ENCODE measurements at places on chromosomes 5 and 9. TPM values are rescaled to one million over a fixed set of nuclear protein-coding genes. Genes with fewer than 3 reads are reported as not detected.
A peak's percentile ranks its signal among the peaks of the same experiment; 100 is the strongest.

- no peak for DNase-seq
Measured at GRCh38 chr9:125910286-125910685, 163.1 kb downstream of the PBX3 start.

Gene MEGF9
- total RNA-seq: 3.4 TPM

- peak; percentile 61 for DNase-seq
Measured at GRCh38 chr5:106875591-106876297, 795.0 kb downstream of the EFNA5 start.

DNA sequence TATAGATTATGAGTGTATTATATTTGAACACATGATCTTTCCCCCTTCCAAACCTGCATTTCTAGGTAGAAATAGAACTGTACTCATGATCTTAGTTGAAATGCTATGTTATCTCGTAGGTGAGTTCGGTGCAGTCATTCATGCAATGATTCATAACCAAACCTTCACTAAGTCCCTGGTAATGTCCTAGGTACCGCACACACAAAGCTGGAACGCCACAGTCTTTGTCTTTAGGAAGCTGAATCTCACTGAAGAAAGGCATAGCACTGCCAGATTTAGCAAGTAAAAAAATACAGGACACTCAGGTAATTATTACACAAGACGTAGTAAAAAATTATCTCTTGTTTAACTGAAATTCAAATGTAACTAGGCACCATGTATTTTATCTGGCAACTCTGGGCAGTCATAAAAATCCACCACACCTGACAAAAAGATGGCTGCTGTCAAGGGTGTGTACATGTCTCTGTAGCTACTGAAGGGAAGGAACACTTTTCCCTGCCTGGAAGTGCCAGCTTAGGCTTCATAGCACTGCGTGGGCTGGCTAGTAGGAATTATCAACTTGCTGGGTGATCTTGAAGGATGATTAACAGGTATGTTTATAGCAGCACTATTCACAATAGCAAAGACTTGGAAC lies 28.0 kb upstream of the TXN start:
- no peak for DNase-seq

DNA sequence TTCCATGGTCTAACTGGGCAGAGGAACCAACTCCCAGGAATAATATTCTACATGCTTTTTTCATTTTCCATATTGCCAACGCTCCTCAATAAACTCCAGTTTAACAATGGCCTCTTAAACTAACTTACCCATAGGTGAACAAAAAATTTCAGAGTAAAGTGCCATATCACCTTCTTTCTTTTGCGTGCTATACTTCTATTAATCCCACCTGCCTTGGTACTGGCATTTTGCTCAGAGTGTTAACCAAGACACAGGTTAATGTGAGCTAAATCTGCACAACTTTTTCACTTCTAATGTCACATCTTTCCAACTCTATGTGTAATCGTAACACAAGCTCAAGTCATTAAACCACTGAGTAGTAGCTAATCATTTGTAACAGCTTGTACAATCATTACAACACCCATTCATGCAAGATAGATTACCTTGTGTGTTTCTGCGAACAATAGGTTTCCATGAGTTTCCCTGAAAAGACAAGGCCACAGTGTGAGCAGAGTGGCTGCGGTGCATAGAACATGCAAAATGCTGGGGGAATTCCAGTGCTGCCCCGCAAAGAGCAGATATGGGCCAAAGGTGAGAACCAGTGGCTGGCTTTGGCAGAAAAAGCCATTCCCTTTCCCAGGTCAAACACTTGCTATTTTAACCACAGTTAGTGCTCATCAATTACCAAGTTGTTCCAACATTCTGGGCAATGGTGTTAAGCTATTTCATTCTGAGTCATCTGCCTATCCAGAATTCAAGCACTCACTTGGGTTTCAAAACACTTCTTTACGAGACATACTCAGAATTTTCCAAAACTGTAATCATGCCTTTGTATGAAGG lies 42.8 kb downstream of the TIMD4 start:
- DNase-seq: no peak

Gene ACOT12
- total RNA-seq: 0.03 TPM

- peak; percentile 97 for DNase-seq
Measured at GRCh38 chr9:132647355-132647754, 22.4 kb downstream of the DDX31 start.

Gene PCAT7
- 1.1 TPM for total RNA-seq

DNA sequence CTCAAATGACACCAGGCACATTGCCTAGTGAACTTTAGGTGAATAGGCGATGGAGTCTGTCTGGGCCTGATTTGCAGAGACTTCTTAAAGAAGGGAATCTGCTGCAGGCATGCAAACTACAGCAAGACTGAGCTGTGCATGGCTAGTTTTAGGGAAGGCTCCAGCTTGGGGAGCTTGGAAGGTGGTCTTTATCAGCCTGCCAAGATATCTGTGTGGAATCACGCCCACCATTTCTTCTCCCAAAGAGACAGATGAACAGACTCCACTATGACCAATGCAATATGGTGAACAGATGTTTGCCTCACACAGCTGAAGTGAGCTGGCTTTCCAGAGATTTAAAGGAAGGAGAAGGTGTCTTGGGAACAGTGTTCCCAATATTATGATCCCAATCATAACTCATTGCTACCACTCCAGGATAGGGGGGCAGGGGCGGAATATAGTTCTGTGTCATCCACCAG lies 129.0 kb upstream of the HMHB1 start:
- no peak for DNase-seq

Gene PAEP
- total RNA-seq: 15.7 TPM

Gene C7
- not detected for total RNA-seq

DNA sequence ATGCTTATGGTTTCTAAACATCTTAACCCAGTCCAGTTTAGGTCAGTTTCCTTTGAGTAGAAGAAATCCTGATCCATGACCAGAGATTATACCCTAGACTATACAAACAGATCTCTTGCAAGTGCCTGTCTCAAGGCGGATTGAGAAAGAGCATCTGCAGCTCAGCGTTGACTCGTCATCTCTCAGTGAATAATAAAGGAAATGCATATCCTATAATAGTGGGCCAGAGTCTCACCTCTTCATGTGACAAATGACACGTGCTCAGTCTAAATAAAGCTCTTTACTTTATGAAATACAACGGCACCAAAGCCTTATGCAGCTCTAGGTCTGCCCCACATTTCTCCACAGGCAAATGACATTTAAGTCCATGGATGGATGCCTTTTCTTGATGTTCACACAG lies 179.4 kb upstream of the NR3C1 start:
- peak; percentile 33 for DNase-seq

Gene HAND1
- total RNA-seq: not detected

DNA sequence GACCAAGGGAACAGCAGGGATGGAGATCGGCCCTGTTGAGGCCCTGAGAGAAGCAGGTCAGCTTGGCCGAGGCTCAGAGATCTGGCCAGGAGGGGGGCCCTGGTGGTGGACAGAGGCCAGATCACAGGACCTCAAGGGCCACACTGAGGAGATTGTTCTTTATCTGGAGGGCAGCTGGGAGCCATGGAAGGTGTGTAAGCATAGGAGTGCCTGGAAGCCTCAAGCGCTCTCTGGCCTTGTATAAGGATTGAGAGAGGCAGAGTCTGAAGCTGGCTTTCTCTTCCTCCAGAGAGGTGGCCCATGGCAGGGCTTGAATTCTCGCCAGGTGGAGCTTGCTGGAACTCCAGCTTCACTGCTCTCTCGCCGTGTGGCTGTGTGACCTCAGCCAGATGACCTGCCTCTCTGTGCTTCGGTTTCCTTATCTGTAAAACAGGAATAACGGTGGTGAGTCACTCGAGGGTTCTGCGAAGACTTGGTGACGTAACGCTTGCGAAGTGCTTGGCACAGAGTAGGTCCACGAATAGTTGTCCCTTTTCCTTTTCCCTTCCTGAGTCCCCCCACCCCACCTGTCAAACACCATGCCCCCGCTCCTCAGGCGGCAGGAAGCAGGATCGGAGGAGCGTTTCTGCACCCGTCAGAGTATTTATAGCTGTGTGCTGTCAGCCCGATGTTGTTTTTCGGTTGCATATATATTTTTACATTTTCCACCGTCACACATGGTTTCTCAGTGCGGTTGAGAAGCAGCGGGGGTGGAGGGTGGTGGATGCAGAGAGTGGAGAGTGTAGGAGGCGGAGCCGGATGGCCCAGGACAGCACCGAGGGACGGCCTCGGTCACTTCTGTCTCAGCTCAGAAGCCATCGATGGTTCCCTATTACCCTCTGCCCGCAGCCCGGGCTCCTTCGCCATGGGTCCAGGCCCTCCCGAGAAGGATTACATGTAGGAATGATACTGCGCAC lies 17.0 kb upstream of the CRB2 start:
- DNase-seq: no peak

Gene ELP1
- 47.2 TPM for total RNA-seq

DNA sequence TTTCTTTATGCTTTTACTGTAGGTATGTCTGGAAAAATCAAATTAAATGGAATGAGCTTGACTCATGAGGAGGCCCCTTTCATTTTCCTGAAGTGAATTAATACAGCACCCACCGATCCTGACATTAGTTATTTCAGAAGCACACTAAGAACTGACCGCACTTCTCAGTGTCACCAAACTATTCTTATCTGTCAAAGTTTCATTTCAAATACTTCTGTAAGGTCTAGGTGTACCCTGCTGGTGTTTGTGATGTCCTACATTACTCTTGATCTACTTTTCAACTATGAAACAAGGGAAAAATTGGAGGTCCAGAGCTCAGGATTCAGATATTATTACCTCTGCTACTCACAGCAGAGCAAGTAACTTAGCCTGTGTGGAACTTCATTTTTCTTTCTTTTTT lies 1.8 kb upstream of the TEK start:
- DNase-seq: no peak

Gene MYOT
- not detected for total RNA-seq

DNA sequence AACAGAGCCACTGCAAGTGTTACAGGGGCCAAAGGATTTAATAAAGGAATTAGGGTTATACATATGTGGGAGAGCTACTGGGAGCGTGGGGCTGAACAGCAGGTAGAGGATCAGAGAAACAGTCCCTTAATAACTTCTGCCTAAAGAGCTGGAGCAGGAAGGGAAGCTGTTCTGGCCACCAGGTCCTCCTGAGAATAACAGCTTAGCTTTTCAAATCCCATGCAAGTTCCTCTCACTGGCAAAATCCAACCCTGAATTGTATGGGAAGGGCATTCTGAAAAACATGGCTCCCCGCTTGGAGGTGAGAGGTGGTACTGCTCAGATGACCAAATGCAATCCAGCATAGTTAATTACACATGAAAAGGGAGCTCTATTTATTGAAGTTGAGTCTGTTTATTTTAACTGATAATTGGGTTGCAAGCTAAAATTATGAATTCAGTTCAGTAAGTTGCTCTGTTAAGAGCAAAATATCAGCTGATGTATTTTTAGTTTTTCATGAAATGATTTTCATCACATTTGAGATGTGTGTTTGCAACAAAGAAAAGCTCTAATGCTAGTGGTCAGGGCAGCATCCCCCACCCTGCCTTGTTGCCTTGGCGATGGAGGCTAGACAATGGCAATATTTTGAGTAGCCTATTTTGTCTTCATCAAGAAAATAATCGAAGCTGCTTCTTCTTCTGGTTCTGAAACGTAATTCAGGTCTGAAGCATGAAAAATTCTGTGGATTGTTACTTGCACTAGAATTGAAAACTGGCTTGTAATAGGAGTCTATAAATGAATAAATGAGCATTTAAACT lies 58.4 kb upstream of the SH3GL2 start:
- DNase-seq: no peak

GRCh38 chr9:104810421-104811339 lies 46.8 kb downstream of the NIPSNAP3B start:
- peak; percentile 76 for DNase-seq

GRCh38 chr5:174217527-174217926 lies 172.0 kb downstream of the NSG2 start:
- DNase-seq: no peak

DNA sequence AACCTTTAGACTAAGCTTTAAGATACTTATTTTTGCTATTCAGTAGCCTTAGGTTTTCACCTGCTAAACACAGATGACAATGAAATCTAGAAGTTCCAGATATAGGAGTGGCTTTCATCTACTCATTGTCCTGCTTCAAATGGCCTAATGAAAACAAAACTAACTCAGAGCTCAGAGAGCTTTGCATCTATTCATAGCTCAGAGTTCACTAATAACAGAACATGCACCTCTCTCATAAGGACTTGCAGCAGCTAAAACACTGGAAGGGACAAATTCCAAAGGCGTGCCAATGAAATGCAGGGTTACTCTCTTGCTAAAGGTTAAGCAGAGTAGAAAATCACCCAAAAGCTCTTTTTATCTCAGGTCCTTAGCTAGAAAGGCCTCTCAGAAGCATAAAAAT lies 29.0 kb downstream of the SLC31A2 start:
- no peak for DNase-seq

Gene SEC24A
- total RNA-seq: 8.5 TPM

Gene LCN15
- not detected for total RNA-seq

DNA sequence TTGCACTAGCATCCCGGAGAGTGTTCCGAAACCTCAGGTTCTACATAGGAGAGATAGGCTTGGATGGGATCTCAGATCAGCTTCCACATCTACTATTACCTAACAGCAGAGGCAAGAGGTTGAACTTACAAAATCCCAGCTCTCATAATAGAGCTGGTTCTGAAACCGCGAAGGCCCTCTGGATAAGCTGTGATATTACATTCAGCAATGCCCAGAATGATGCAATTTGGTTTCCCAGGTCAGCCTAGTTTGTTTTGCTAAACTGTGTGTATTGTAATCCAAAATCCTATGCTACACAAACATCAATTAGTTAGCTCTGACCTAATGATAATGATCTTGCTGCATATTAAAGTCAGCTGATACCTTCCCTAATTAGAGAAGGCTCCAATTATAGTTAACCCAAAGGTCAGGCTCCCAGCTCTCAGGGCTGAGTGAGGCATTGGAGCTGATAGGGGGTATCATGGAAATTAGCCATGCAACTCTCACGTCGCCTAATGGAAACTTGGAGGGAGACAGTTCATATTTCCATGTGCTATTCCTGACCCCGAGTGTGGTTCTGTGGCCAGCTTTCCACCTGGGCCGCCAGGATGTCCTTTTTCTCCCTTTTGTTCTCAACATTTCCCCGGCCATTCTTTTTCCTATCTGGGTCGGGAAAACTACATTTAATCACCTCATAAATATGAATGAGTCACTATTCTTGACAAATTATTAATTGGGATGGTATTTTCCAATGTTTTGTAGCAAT lies 278.4 kb upstream of the IRX1 start:
- DNase-seq: no peak

Gene OMD
- not detected for total RNA-seq

- DNase-seq: no peak
Measured at GRCh38 chr5:135895474-135896006, at the start of gene IL9. Gene IL9, minus strand, starts transcription at chr5:135895841. Its CDS starts 25 bp downstream, at chr5:135895816.

GRCh38 chr5:10672146-10673016 lies 88.7 kb downstream of the DAP start:
- DNase-seq: no peak

DNA sequence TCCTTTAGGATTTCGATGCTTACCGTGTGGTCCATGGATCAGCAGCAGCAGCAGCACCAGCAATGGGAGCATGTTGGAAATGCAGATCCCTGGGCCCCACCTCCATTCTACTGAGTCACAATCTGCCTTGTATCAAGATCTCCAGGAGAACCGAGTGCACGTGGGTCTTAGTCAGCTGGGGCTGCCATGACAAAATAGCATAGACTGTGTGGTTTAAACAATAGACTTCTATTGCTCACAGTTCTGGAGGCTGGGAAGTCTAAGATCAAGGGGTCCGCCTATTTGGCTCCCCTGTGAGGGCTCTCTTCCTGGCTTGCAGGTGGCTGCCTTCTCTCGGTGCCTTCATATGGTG lies 1.3 kb upstream of the PROP1 start:
- DNase-seq: peak; percentile 81

Gene PRLR
- total RNA-seq: 0.34 TPM

Gene CYLC2
- not detected for total RNA-seq
